Fibroblast of lung (primary cell): ENCODE measurements at places on chromosomes 7 and 10. TPM values are rescaled to one million over a fixed set of nuclear protein-coding genes. Genes with fewer than 3 reads are reported as not detected.

Gene CLCN1
- under 0.01 TPM in 2 replicates for total RNA-seq

Gene ADAM22
- 0.51 and 0.66 TPM in 2 replicates for total RNA-seq

DNA sequence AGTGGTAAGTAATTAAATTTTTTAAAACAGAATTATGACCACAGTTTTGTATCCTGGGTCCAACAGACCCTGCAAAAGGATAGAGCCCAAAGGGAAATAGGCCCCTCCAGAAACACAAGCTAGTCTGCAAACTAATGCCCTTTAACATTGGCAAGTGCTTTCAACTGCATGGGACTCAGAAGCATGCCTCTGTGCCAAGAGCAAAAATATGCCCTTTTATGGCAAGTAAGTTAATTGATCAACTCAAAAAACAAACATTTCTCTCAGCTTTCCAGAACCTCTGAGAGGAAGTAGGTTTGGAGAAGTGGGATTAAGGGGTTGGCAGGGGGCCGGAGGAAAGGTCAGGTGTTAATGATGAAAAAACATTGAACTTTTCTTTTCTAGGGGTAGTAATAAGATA is 186.6 kb upstream of the PRSS1 start:
- peaks cover 36% of the 10 kb centered on the region for H3K4me1 ChIP-seq
- H3K27me3 ChIP-seq, result no peaks in the 10 kb centered on the region
- DNase-seq, result no peak
- no peaks in the 10 kb centered on the region for H3K36me3 ChIP-seq

DNA sequence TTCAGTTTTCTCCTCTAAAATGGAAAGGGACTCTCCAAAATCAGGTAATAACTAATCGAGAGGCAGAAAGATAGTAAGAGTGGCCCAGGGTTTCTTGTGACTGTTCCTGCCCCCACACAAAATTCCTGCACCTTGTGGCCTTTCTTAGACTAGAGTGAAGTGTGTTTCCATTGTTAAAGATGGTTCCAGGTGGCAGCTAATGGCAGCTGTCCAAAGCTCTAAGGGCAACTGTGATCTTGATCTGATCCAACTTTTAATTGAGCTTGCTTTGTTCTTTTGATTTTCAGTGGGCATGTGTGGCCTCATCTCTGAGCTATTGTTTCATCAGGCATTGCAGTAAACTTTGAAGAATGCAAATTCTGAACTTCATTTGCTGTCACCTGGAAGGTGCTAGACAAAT is 19.4 kb downstream of the ACSL5 start:
- no peak for DNase-seq
- H3K36me3 ChIP-seq, result no peaks in the 10 kb centered on the region
- no peak overlapping the region for H3K4me3 ChIP-seq
- H3K27me3 ChIP-seq, result no peaks in the 10 kb centered on the region
- H3K27ac ChIP-seq, result no peak overlapping the region

DNA sequence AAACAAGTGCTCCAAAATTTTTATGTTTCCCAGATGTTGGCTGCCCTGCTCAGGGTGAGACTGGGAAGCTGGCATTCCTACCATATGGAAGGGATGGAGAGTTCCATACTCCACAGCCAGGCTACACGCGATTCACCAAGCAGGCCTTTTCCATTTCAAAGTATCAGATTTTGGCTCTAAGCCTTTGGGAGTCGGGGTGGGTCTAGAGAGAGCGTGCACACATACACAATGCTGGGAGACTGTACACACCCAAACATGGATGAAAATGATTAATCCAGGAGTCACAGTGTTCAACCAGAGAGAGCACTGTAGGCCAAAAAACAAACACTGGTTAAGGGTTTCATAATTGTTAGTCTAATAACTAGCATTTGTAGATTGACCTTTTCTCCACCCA is 295.0 kb downstream of the BICC1 start:
- DNase-seq, result peak; percentile 53
- H3K27ac ChIP-seq, result no peak overlapping the region
- H3K4me3 ChIP-seq, result no peak overlapping the region
- no peaks in the 10 kb centered on the region for H3K27me3 ChIP-seq

GRCh38 chr7:55396233-55396785 is 31.2 kb downstream of the LANCL2 start:
- no peaks in the 10 kb centered on the region for H3K36me3 ChIP-seq
- H3K27ac ChIP-seq, result no peak overlapping the region
- no peaks in the 10 kb centered on the region for H3K27me3 ChIP-seq
- H3K4me1 ChIP-seq, result peaks cover 2% of the 10 kb centered on the region
